ENCODE measurements at places on chromosomes 7 and 10.

DNA sequence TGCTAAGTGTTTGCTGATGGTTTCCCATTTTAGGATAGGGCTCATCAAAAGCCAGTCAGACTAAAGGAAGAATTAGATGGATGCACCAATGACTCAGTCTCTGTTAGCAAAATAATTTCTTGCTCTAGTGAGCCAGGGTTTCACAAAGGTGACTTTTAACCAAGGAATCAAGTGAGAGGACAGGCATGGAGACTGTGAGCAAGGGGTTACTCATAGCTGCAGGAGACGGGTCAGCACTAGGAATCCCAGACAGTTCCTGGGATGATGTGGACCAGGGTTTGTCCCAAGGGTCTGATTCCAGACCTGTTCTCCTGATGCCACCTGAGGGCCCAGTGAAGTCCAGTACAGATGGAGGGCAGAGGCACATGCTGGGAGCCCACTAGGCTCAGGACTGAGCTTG is 138.1 kb downstream of the NOC3L start:
- peak; percentile 85 for DNase-seq

- DNase-seq = peak; percentile 87
Measured at GRCh38 chr7:77409739-77410547, 6.2 kb downstream of the GSAP start.

DNA sequence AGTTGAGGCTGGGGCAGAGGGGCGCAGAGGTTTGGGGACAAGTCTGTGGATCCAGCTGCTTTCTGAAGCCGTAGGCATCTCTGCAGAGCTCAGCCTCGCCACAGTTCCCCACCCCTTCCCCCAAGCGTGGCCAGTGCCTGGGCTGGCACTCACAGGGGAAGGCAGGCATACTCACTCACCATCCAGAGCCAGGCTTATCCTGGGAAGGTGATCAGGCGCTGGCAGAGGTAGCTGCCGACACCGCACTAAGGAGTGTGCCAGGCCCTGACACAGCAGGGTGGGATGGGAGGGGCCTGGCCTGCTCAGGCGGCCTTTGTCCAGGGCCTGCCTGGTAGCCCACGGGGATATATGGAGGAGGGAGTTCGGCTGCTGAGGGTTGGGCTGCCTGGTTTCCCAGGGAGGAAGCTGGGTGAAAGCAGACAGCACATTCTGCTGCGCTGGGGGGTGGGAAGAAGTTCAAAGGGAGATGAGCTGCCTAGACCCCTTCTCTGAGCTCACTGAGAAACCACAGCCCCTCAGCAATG is 15.9 kb downstream of the VSIR start:
- no peak for DNase-seq

- DNase-seq = no peak
Measured at GRCh38 chr7:47937065-47937687, 11.1 kb downstream of the PKD1L1 start.

- no peak for DNase-seq
Measured at GRCh38 chr10:127996586-127996985, 89.7 kb downstream of the PTPRE start.

DNA sequence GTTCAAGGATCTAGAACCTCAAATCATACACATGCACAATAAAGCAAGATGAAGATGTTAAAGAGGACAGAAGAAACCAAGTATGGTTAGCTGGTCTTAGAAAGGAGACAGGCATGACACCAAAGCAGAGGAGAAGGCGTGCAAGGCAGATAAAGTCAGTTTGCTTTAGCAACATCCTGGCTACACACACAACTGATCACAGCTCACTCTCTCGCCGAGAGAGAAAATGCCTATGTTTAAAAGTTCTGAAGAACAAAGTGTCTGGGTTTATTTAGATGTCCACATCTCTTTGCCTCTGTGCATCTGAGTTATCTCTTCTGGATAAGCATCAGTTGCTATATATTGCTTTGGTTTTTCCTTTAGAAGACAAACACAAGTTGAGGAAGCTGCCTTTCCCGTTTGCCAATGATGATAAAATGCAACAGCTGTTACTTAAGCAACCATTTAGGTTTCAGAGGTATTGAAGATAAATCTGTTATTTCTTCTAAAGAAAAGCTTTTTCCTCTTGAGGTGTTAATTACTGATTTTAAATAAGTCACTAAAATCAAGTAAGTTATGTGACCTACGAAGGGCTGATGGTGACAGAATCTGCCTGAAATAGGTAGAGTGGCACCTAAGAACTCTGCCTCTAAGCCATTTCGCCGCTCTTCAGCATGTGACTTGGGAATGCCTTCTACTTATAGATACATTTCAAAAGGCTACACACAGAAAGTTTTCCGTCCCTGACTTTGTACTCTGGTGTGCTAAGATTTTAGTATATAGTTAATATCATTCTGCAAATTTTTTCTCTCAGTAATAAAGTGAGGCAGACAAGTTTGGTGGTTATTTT is 146.2 kb upstream of the ASAH2 start:
- DNase-seq = no peak

- DNase-seq = no peak
Measured at GRCh38 chr10:1398626-1399410, 338.5 kb downstream of the ADARB2 start.

DNA sequence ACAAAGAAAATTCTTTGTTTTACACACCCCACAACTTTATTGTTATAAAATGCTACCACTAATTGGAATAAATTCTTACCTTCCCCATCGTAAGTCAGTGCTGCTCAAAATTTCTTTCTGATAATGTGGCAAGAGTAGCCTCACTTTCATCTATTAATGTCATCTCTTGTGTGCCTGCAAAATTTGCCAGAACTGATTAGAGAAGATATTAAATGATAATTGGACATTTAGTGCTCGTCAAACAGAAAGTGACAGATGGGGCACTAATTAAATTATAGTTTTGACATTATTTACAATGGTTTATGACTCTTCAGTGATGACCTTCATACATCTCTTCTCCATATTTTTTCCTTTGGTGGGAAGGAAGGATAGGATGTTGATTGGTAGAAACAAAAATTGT is 690.9 kb downstream of the NXPH1 start:
- DNase-seq = no peak

DNA sequence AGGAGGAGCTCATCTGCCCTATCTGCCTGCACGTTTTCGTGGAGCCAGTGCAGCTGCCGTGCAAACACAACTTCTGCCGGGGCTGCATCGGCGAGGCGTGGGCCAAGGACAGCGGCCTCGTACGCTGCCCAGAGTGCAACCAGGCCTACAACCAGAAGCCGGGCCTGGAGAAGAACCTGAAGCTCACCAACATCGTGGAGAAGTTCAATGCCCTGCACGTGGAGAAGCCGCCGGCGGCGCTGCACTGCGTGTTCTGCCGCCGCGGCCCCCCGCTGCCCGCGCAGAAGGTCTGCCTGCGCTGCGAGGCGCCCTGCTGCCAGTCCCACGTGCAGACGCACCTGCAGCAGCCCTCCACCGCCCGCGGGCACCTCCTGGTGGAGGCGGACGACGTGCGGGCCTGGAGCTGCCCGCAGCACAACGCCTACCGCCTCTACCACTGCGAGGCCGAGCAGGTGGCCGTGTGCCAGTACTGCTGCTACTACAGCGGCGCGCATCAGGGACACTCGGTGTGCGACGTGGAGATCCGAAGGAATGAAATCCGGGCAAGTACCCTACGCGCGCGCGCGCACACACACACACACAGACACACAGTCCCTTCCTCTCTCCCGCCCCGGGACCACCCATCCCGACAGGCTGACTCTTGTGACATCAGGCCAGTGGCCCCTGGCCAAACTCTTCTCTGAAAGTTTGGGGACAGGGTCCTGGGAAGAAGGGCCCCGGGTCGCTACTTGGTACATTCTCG is 538 bp downstream of the TRIM8 start:
- DNase-seq = peak; percentile 68

GRCh38 chr7:149063476-149063875 is 27.0 kb downstream of the ZNF786 start:
- no peak for DNase-seq

GRCh38 chr10:116430288-116430687 is 2.6 kb downstream of the PNLIPRP3 start:
- no peak for DNase-seq

DNA sequence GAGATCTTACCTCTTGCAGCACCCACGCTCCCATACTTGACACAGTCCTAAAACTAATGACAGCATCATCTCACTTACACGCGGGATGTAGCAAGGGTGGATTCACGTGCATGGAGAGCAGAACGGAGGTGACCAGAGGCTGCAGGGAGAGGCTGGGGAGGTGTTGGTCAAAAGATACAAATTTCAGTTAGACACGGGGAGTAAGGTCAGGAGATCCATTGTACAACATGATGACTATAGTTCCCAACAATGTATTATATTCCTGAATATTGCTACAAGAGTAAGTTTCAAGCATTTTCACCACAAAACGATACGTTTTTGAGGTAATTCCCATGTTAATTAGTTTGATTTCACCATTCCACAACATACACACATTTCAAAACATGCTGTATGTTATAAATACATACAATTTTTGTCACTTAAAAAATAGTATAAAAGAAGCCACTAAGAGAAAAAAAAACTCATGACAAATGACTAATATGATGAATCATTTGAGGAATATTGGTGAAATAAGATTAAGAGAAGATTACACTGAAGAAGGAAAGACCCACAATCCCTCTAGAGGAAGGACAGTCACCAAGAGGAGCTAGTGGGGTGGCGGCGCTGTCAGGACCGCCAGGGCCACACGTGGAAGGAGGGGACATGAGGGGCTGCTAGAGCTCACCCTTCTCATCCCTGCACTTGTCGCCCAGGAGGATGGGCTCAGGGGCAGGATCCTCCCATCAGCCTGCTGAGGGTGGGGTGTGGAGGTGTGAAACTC is 49.4 kb upstream of the EGFR start:
- DNase-seq = peak; percentile 17
